ENCODE measurements at places on chromosomes 5 and 9.

DNA sequence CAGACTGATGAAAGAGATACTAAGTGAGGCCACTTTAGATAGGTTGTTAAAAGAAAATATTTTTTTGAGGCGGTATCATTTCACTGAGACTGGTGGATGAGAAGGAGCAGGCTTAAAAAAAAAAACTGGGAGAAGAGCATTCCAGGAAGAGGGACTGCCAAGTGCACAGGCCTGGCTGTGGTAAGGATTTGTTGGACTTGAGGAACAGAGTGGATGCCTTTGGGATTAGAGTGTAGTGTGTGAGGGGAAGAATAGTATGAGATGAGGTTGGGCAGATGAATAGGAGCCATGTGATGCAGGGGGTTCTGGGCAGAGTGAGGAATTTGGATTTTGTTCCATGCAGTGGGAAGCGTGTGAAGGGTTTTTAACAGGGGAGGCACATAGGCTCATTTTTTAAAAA lies 57.9 kb downstream of the PBX3 start:
- no peak for DNase-seq

GRCh38 chr9:219670-220365 lies 5.2 kb downstream of the DOCK8 start:
- no peak for DNase-seq

DNA sequence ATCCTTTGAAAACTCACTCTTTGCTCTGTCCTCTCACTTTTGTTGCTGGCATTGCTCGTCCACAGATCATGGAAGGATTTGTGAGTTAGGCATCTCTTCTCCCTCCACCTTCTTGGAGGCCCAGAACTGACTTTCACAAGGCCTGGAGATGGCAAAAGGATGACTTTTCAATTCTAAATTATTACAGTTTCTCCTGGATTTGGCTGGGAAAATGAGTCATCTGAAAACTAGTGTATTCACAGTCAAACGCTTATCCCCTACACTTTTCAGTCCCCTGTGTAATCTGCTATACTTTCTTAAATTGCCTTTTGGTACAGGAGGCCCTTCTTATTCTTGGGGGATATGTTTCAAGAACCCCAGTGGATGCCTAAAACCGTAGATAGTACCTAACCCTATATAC lies 35.6 kb downstream of the ADRA1B start:
- DNase-seq = no peak

GRCh38 chr5:178330791-178331404 lies 98.3 kb upstream of the PHYKPL start:
- DNase-seq = no peak

- no peak for DNase-seq
These were observed 11.5 kb downstream of the ADAM19 start for GRCh38 chr5:157563929-157564716.

DNA sequence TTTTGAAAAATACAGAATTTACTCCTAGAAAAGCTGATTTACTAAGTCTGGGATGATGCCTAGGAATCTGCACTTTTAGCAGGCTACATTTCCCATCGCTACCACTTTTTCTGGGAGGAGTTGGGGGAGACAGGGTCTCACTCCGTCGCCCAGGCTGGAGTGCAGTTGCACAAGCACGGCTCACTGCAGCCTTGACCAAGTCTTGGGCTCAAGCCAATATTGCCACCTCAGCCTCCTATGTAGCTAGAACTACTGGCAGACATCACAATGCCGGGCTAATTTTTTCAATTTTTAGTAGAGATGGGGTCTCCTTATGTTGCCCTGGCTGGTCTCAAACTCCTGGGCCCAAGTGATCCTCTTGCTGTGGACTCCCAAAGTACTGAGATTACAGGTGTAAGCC lies 85.9 kb downstream of the NR6A1 start:
- DNase-seq = no peak

DNA sequence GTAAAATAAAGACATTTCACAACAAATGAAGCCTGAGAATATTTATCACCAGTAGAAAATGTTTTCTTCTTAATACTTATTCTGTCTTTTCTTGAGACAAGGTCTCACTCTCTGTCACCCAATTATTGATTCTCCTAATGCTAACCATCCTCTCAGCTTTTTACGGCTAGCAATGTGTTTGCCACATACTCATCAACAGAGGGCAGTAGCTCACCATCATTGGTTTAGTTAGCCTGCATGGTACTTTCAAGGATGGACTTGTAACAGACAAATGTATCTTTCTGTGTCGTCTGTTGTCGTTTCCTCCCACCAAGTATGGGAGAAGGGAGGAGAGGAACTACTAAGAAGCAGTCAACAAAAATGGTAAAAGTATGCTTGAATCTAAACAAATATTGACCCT lies 5.9 kb upstream of the ACO1 start:
- DNase-seq = peak; percentile 66

- no peak for DNase-seq
These were observed 61.5 kb upstream of the CPEB4 start for GRCh38 chr5:173826428-173827350.

DNA sequence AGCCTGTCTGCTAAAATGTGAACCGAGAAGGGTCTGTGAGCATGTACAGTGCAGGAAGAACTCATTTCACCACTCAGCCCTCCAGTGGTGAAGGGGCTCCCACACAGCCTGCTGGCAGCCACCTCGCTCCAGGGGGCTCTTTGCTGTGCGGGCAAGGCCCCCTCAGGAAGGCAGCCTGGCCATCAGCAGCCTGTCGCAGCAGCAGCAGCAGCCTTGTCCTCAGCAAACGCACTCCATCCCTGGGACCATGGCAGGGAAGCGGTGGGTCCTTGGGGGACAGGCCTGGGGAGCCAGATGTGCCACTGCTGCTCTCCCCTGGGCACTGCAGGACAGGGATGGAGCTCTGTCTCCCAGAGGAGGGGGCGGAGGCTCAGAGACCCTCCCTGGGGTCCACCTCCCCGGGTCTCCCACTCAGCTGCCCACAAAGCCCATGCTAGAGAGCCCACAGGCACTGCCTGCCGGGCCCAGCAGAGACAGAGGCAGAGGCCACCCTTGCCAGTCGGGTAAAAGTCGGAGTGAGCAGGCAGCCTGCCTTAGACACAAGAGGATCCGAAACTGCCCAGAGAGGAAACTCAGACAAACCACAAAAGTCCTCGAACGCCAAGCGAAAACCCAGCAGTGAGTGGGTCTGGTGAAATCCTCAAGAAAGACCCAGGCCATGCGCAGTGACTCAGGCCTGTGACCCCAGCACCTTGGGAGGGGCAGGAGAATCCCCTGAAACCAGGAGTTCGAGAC lies 8.0 kb downstream of the BRD3 start:
- no peak for DNase-seq

DNA sequence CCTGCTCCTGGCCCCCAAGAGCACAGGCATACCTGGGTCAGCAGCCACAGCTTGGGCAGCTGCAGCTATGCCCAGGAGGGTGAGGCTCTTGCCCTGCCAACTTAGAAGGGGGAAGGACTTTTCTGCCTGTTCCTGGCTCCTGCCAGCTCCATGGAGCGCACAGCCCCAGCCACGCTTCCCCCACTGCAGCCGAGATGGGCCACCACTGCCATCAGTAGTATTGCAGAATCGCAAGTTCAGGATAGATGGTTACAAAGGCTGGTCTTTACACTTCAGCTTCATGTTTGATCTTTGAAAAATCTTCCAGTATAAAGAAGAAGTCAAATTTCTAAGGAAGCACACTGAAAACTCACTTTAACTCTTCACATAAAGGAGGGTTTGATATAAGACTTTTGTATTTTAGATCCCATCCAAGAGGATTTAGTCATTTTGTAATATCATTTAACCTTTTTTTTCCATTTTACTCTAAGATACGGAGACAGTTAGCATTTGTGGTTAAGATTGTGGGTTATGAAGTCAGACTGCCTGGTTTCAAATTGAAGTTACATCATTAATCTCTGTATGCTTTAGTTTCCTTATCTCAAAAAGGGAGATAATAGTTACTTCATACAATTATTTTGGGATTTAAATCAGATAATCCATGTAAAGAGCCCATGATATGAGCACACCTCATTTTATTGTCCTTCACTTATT lies 81.8 kb downstream of the NLN start:
- no peak for DNase-seq

DNA sequence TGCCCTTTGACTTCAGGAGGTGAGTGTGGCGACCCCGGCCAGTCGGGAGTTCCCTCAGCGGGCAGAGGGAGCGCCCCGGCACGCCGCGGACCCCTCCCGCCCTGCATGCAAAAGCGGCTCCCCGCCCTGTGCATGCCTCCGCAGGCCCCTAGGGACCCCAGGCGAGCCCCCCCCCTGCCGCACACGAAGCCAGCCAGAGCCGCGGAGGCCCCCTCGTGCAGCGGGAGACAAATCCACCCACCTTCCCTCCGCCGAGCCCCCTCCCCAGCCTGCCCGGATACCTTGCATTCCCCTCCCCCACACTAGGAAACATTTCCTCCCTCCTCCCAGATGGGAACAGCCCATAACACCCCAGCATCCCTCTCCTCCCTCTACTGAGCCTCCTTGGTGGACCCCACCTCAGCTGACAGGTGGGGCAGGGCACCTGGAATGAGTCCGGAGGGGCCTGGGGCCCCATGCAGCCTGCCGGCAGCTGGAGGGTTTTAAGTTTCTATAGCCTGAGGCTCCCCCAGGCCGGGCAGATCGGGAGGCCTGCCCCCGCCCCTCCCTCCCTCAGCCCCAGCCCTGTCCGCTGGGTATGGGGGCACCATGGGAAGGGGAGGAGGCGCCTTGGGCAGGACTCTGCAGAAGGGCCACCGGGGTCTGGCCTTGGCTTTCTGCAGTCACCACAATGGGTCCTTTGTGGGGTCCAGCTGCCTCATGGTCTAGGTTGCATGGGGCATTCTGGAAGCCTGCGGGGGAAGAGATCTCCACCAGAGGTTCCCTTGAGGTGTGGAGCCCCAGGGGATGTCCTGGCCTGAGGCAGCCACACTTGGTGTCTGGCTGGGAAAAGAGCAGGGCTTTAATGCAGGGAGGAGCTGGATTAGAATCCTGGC lies 601 bp downstream of the ERGIC1 start:
- no peak for DNase-seq

GRCh38 chr5:91541696-91542095 lies 158.6 kb upstream of the ARRDC3 start:
- DNase-seq = no peak

GRCh38 chr5:134453016-134453415 lies 41.3 kb upstream of the CDKN2AIPNL start:
- no peak for DNase-seq

DNA sequence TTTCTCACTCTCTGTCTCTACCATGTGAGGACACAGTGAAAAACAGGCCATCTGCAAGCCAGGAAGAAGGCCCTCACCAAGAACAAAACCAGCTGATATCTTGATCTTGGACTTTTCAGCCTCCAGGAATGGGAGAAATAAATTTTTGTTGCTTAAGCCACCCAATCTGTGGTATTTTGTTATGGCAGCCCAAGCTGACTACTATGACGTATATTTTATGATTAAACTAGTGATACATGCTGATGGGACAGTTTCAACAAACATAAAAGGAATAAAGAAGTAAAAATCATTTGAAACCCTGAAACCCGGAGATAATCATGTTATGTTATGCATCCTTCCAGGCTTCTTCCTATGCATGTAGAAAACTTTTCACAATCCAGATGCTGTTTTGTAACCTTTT lies 71.5 kb upstream of the ERBIN start:
- DNase-seq = no peak

DNA sequence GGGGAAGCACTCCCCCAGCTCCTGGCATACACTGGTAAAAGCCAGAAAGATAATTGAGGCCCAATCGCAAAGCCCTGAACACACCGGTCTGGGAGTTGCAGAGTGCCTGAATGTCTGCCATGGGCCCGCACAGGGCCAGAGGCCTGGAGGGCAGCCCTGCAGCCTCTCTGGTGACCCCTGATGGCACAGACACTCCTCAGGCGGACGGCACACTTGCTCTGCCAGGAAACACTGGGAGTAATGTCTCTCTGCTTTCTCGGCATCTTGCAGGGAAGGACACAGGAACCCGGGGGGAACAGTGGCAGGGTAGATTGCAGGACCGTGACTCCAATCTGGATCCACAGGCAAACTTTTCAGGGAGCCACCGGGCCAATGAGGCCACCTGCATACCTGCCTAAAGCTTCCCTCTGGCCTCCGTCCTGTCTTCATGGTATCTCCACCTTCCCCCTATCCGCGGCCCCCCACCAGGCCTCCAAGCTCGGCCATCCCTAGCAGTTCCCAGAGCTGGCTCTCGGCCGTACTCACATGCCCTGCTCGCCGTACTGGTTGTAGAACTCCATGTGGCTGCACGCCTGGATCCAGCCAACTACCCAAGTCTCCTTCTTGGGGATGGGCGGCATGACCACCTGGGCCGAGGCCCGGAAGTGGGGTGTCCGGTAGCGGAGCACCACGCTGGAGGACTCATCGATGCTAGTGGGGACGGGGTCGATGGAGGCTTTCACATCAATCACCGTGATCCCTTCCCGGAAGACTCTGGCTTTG lies 797 bp downstream of the FAM78A start:
- no peak for DNase-seq

GRCh38 chr9:129640871-129641749 lies 841 bp downstream of the ASB6 start:
- no peak for DNase-seq

GRCh38 chr5:133290669-133291240 lies 238.9 kb downstream of the HSPA4 start:
- no peak for DNase-seq

- DNase-seq = no peak
These were observed 16.0 kb downstream of the MPDZ start for GRCh38 chr9:13263511-13263910.
